Naive thymus-derived CD8-positive, alpha-beta T cell (primary cell): ENCODE measurements at places on chromosomes 3 and 15.

DNA sequence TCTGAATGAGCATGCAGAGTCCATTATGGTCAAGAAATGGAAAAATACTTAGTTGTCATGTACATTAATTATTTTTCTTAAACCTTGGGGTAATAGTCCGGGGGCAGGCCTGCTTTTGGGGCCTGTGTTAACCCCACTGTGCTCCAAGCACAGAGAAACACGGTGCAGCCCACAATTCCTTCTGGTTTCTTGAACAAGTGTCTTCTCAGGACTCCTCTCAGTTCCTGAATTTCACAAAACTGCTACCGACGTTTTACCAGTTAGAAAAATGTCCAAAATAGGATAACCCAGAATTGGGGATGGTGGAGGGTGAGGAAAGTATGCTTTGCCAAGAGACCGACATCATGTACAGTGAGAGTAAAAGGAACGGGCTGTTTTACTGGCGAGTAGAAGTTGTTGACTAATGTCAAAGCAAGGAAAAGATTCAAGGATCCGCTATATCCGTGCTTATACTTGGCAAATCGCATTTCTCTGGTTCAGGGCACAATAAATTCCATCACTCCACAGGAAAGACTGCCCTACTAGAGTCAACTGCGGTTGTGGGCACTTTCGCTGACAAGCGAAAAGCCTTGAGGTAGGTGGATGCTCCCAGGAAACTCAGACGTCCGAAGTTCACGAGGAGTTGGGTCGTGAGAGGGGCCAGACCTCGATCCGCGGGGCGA lies 495 bp upstream of the NXPE3 start:
- DNase-seq = no peak

DNA sequence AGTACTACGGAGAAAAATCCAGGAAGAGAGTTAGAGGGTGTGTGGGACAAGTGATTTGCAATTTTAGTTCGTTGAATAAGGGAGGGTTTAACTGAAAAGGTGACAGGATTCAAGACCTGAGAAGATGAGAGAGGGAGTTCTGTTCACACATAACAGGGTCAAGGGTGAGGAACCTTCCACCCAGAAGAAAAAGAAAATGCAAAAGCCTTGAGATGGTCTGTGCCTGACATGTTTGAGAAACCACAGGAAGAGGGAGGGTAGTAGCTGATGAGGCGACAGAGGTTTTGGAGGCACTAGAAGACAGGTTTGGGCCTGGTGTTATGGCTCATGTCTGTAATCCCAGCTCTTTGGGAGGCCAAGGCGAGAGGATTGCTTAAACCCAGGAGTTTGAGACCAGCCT lies 591 bp upstream of the SLC25A20 start:
- DNase-seq = no peak

DNA sequence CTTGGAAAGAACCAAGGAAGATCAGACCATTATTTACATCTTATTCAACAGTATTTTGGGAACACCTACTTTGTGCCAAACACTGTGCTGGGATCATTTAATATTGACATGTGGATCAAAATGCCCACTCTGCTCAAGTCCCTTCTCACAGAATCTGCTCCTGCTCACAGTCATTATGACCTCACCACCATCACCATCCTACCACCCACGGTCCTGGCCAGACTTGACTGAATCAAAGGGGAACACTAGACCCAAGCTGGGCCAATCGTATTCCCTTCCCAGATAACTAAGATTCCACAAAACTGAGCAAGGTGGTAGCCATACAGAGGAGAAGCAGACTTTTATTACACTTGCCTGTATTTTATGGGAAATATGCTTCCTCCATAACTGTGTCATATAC lies 3.4 kb upstream of the CEP152 start:
- DNase-seq = no peak

DNA sequence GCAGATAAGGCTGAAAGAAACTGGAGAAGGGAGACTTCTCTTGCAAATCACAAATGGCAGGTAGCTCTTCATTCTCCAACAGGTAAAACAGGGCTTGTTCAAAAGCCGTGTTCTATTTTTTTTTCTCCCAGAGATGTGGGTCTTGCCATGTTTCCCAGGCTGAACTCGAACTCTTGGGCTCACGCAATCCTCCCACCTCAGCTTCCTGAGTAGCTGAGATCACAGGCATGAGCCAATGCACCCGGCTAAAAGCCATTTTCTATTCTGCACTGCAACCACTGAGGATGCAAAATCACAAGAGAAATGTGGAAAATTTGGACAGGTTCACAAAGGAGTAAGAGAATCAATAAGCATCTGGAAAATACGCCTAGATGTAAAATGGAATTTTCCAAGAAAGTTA lies 19.5 kb downstream of the EIF4E3 start:
- DNase-seq = no peak

DNA sequence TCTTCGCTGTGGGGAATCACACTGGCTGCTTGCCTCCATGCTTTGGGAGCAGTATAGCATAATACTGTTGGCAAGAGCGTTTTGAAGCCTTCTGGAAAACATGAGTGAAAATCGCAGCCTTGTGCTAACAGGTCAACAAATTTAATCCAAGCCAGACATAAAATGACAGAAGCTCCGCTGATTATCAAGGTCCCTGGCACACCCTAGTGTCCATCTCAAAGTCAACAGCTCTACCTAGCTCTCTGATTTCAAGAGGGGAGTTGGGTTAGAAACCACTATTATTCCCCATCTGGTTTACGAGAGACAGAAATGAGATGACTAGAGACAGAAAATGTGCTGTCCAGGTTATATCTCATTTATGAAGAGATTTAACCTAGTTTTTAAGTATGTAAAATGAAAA lies 73.6 kb upstream of the MDFIC2 start:
- no peak for DNase-seq

DNA sequence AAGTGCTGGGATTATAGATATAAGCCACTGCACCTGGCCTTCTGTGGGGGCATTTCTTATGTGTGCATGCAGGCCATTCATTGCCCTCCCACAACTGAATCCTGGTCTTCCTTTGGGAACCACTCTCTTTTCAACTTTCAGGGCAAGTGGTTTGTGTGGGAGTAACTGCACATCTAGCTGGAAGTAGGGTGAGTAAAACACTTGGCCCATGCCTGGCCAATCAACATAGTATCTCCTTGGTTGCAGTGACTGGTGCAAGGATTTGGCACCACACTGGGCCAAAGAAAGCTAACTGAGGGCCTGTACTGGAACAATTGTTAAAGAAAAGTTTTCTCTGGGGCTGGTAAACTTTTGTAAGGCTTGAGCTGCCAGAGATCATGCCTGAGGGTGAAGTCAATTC lies 189.2 kb upstream of the FEZF2 start:
- no peak for DNase-seq

GRCh38 chr3:30353711-30354467 lies 252.5 kb upstream of the TGFBR2 start:
- DNase-seq = peak; percentile 85

DNA sequence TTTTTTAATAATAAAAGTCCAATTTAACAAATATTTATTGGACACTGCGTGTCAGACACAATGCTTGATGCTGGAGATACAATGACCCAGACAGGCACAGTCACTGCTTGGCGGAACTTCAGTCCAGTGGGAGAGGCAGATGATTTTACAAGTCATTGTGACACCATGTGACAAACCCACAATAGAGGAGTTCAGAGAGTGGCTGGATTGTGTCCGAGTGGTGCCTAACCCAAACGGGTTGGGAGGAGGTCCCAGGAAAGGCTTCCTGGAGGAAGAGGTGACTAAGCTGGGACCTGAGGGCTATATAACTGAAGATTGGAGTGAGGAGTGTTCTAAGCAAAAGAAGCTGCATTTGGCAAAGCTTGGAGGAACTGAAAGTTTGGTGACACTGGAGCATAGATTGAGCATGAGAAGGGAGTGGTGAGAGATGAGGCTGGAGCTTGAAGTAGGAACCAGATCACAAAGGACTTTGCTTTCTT lies 41.4 kb downstream of the CRTC3 start:
- DNase-seq = no peak

GRCh38 chr15:23758891-23759290 lies 71.8 kb upstream of the NDN start:
- no peak for DNase-seq

GRCh38 chr15:29123171-29123570 lies 146.5 kb downstream of the NSMCE3 start:
- no peak for DNase-seq
